ENCODE measurements at places on chromosomes 2 and 18.

DNA sequence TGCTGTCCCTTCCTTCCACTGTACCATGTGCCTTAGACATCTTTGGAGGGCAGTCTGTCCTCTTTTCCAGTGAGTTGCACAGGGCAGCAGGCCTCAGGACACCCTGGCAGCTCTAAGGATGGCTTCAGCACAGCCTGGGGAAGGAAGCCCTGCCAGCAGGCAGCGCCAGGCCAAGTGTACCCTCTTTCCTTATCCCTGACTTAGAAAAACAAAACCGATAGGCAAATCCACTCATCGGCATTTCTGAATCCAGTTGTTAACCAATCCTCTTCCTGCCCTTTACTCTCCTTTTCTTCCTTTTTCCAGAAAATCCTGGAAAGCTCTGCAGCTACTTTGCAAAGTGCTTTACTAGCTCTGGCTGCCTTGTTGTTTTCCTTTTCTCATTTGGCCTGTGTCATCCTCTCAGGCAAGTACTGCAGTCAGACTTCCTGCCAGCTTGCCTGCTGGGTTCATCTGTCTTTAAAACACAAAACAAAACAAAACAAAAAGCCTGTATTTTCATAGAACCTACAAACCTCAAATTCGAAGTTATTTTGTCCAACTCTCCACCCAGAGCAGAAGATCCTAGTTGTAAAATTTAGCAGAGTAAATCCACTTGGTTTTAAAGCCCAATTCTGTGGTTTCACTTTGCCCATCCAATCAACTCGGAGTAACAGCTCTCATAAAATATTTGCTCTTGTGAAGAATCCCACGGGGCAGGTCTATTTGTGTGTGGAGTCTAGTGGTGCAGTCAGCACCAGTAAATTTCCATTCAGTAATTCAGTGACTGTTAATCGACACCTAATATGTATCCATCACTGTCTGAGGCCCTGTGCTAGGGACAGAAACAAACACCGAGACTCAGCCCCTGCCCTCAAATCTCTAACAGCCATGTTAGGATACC is 45.2 kb downstream of the PCBP1 start:
- DNase-seq = peak; percentile 72

GRCh38 chr2:118112771-118113334 is 24.6 kb downstream of the INSIG2 start:
- peak; percentile 75 for DNase-seq

- DNase-seq = no peak
Measured at GRCh38 chr2:30747206-30747605, 60.0 kb downstream of the CAPN13 start.

- DNase-seq = no peak
Measured at GRCh38 chr2:19868224-19868623, 33.6 kb downstream of the TTC32 start.

DNA sequence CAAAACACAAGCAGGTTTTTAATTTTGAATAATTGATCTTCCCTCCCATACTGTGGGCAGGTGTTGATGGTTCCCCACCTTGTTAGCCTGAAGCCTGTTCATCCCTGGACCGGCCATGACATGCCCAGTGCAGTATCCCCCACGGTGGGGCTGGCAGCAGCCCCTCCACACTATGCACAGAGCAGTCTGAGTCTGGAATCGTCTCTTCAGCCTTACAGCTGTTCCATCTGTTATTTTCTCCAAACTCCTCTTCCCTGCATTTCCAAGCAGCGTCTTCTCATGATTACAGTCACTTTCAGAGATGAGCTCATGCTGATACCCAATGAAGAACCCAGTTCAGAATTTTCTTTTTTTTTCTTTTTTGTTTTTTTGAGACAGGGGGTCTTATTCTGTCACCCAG is 68.2 kb downstream of the ADI1 start:
- no peak for DNase-seq

DNA sequence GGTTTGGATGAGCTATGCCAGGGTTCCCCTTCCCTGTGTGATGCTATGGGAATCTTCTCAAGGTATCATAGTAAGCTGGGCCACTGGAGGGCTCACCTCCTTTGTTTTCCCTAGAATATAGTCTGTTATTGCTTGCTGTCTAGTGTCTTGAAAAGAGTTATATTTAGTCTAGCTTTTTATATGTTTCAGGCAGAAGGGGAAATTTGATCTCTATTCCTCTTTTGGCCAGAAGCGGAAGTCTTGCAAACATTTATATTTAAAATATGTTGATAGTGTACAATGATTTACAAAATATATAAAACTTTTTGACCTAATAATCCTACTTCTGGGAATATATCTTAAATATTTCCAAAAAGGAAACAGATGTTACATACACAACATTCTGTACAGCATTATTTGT is 260.7 kb downstream of the FHOD3 start:
- no peak for DNase-seq

GRCh38 chr2:207617011-207617671 is 8.1 kb downstream of the METTL21A start:
- DNase-seq = peak; percentile 70
